Stimulated activated CD8-positive, alpha-beta memory T cell treated with anti-CD3 and anti-CD28 coated beads, Interleukin-15, amount 100 ng/mL, for 48 hours (primary cell): ENCODE measurements at places on chromosomes 3 and 15.
A peak's percentile ranks its signal among the peaks of the same experiment; 100 is the strongest.

DNA sequence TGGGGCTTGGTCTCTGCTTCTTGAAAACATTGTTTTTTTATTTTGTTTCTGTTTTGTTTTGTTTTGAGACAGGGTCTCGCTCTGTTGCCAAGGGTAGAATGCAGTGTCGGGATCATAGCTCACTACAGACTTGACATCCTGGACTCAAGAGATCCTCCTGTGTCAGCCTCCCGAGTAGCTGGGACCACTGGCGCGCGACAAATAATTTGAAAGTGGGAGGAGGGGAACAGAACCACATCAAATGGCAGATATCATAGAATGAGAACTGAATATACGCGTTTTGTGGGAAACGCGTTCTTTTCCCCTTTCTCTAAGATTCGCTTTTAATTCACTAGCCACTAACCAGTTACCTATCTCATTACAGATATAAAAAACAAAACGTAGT, 641 bp upstream of the VPS13C start:
- peak; percentile 2 for DNase-seq

DNA sequence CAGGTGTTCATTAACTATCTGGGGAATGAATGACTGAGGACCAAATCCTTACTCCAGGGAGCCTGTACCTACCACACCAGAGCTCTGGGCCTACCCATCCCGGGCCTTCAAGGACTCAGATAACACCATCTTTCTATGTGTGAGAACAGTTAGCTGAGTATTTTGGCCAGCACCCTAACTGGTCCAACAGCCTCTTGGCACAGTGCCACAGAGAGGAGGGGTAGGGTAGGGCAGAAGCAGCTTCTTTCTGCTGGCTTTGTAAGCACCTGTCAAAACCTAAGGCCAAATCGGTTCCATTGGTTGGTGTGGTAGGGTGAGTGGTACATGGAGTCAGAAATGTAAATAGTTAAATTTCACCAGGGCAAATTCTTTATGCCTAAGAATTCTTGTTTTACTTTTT, 26.7 kb downstream of the ISL2 start:
- DNase-seq, result no peak

- DNase-seq, result no peak
Observed at GRCh38 chr3:155024006-155024638, 56.0 kb upstream of the MME start.

DNA sequence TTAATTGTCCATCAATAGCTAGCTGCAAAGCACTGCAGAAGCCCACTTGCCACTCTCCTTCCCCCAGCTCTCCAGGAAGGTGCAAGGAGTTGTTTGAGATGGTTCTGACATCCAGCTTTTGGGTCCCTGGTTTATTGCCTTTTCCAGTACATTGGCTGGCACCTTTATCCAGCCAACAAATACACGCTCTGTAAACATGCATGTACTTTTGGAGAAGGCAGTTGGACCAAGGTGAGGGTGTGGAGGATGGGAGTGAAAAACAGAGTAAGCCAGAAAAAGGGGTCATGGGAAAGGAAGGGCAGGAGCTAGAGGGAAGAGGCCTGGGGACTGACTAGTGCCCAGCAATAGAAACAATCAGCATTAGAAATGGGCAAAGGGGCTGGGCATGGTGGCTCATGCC, 102.7 kb downstream of the CGNL1 start:
- no peak for DNase-seq

- DNase-seq, result no peak
Observed at GRCh38 chr3:127847236-127847720, 25.0 kb upstream of the MGLL start.

DNA sequence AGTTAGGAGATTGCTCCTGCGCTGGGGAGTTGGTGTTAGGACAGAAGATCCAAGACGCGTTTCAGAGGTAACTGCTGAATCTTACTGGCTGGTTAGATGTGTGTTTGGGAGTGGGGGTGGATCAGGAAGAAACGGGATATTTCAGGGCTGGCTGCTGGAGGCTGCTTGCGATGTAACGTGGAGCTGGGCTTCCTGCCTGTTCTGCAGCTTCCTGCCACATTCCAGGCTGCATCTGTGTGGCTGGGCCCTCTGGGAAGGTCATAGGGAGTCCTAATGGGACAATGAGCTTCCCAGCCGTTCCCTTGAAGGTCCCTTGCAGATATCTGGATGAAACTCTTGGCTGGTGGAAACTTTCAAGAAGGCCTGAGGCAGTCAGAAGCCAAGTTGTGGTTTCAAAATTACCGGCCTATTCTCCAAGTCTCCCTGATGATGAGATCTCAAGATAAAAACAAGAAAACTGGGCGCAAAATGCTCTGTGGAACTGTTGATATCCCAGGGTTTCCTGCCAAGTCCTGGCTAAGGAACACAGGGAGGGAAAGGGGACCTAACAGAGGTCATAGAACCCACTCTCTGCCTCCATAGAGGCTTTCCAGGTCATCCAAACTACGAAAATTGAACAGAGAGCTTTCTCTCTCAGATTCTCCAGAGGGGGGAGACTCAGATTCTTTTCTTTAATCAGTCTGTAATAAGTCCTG, 67.0 kb downstream of the NOX5 start:
- DNase-seq, result no peak

GRCh38 chr3:77204788-77205187, 164.9 kb downstream of the ROBO2 start:
- no peak for DNase-seq

DNA sequence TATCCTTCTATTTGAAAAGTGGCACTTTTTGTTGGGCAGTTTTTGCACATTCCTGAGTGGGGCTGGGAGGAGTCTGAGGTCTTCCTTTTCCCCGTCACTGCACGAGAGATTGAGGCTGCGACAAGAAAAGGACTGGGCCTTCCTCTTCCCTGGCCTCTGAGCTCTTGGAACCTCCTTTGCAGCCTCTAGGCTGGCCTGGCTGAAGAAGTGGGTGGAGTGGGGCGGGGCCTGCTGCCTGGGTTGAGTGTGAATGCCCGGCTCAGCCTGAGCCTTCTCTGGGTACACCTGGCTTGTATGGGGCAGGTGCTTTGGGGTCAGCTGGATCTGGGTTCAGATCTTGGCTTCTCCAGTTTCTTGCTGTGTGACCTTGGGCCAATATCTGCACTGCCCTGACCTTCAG, 43.1 kb downstream of the PLXNA1 start:
- DNase-seq, result no peak
